ENCODE measurements at places on chromosomes 6 and 20.

GRCh38 chr20:50717312-50717711 is 14.1 kb upstream of the PARD6B start:
- DNase-seq: no peak

DNA sequence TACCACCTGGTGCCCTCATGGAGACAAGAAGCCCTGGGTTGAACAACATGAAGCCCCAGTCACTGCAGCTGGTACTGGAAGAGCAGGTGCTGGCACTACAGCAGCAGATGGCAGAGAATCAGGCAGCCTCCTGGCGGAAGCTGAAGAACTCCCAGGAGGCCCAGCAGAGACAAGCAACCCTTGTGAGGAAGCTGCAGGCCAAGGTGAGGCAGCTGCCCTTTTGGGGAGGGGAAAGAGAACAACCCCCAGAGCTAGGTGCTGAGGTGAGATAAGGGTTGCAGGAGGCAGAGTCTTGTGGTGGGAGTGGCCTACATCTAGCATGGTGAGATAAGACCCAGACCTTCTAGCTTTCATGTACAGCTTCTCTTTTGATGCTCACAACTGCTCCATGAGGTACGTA is 7.0 kb downstream of the CEP250 start:
- peak; percentile 94 for DNase-seq

DNA sequence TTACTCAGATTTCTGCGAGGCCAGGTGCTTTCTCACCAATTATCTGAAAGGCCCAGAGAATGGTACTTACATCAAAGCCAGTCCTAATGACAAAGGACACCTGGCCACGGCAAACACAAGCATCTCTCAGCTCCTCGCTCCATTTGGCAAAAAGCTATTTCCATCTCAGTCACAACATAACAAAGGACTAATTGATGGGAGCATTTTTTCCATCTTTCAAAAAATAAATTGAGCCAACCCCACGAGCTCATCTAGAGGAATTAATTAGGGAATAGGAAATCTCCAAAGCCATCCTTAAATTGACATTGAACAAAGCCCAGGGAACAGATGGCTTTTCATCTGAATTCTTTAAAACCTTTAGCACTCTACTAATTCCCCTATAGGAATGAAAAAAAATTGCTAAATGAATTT is 236.7 kb downstream of the HAO1 start:
- DNase-seq: peak; percentile 81

DNA sequence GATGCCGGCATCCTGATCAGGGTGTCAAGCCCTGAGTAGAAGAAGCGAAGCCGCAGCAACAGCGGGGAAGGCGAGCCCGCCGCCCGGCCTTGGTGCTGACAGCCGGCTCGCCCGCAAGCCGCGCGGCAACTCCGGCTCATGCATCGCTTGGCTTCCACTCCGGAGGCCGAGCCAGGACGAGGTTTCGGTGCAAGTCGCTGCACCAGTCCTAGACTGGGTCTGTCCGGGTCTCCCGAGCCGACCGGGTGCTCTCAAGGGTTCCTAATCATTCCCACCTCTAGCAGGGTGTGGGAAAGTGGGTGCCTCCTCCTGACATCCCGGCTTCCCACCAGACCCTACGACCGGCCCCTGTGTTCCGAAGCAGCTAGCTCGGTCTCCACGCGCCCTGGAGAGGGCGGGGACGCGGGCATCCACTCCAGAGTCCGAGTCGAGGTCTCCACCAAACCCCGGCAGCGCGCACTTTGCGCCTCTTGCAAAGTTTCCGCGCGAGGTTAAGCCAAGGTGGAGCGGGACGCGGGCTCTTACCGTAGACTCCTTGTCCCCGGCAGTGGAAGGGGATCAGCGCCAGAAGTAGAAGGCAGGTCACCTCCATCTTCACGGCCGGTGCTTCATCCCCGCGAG is 1.4 kb downstream of the MDGA1 start:
- DNase-seq: no peak

GRCh38 chr6:107667790-107668189 is 156.3 kb downstream of the SCML4 start:
- DNase-seq: no peak

DNA sequence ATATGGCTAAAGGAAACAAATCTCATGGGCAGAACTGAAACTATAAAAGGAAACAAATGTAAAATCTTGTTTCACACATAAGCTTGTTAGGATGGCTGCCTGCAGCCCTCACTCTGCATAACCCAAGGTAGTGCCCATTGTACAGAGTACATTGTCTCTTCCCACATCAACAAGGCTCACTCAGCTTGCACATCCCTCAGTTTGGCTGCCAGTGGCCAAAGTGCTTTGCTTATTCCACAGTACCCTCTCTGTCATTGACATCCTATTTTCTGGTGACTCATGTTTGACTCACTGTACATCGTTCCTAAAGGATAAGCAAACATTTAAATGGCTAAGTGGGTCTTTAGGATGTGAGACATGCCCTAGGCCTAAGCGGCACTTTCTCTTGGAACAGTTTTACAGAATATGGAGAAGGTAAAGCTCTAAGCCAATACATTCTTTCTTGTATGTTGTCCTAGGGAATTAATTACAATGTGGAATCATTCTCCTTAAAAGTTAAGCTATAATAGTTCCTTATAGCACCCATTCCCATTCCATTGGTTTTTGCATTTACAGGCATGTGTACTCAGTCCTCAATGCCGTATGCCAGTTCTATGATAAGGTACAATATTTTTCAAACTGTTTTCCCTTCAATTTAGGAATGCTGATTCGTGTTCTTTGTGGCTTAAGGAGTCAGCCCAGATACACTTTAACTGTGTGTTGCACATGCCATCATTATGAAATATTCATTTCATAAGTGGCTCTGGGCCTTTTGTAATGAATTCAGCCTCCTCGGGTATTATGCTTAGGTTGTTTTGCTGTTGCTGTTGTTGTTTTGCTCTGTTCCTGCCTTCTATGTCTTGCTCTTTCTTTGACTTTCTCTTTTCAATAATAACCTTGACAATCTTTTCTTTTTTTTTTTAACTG is 5.5 kb downstream of the ANKEF1 start:
- DNase-seq: no peak

DNA sequence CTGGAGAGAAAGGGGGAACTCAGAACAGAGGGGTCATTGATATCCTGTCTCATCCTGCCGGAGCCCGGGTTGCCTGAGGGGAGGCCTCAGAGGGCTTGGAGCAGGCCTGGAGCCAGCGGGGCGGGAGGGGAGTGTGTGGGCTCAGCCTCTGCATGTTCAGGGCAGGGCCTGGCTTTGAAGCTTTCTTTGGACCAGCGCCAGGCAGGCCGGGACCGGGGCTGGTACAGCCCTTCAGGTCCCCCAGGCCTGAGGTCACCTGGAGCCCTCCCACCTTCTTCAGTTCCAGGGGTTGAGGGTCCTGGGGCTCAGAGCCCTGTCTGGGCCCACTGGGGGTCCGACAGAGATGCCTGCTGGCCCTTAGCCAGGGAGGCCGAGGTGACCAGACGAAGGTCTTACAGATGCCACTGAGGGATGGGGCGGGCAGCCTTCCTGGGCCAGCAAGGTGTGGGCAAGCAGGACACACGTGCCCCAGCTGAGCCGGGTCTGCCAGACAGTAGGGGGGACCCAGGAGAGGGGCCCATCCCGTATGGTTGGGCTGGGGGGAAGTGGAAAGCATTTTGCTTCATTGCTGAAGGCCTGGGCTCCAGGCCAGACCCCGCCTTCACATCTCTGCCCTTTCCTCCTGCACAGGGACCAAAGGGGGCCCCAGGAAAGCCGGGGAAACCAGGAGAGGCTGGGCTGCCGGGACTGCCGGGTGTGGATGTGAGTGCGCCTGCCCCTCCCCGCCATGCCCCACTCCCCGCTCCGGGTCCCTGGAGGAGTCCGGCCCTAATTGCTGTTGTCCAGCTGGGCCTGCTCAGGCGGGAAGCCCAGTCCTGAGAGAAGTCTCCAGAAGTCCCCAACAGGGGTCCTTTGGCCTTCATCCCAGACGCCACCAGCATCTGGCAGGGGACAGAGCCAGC is 2.0 kb downstream of the COL9A3 start:
- no peak for DNase-seq

DNA sequence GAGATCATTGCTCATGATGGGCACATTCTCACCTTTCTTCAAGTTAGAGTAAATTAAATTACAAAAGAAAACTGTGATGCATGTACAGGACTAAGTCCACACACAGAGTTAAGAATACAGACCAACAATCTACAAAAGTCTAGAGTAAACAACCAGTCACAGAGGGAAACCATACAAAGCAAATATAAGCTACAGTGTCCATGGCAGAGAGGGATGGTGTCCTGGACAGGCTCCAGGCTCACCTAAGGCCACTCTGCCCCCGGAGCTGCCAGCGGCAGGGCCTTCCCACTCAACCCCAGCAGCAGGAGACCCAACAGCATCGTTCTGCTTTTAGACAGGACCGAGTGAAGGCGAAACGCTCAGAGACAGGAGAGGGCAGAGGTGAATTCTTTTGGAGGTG is 16.0 kb downstream of the PDE10A start:
- DNase-seq: no peak

DNA sequence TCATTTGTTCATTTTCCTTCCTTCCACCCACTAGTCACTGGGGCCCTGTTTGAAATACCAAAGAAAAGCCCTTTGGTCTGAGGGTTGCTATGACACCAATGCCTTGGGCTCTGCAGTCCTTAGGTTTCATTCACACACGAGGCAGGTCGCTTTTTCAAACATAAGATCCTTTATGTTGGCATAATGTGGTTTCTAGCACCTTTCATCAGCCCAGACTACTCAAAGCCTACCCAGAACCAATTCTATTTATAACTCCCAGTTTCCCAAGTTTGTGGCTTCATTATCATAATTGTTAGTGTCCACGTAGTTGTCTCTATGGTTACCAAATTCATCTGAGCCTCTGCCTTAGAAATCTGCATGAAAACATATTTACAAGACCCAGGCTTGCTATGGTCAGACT is 6.6 kb upstream of the TP53RK start:
- no peak for DNase-seq

- DNase-seq: no peak
These were observed 47.4 kb downstream of the SRC start for GRCh38 chr20:37393196-37393862.

GRCh38 chr20:37220731-37221130 is 40.9 kb downstream of the GHRH start:
- DNase-seq: no peak

DNA sequence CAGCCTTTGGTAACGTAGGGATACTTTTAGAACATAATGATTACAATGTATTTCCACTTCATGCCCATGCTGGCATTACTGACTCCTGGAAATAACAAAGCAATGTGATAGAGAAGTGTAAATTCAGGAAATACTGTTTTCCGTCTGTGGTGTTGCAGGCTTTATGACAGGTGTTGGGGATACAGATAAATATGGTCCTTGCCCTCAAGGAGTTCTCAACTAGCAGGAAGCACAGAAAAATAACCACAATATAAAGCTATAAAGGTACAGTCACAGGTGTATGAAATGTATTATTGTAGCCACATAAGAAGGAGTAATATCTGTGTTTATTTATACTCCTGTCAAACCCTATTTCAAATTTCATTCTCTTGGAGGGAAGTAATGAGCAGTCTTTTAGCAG is 12.9 kb upstream of the LAMP5 start:
- DNase-seq: no peak

- no peak for DNase-seq
These were observed 183.4 kb downstream of the ID4 start for GRCh38 chr6:20020526-20020925.

- no peak for DNase-seq
These were observed 193.3 kb downstream of the SASH1 start for GRCh38 chr6:148535976-148536375.
